Gastrocnemius medialis (tissue), 4 donors: ENCODE measurements at places on chromosomes 5 and 9.
A peak's percentile ranks its signal among the peaks of the same experiment; 100 is the strongest.

DNA sequence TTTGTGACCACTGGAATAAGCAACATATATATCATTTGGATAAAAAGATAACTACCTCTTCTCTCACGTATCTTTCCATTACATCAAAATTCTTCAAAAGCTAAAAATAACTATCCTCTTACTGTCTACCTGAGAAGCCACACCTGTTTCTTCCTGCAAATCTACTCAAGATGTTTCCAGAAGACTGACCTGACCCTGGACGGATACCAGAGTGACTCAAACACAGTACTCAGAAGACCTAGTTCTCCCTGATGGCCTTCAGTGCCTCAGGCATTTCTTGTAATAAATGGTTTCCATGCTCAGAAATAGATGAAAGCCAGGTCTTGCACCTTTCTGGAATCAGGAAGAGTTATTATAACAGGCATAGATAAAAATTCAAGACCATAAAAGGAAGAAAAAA lies 245.9 kb upstream of the PIK3R1 start:
- H3K4me1 ChIP-seq, result no peaks in the 10 kb centered on the region
- no peak overlapping the region for H3K4me3 ChIP-seq
- H3K36me3 ChIP-seq, result no peaks in the 10 kb centered on the region
- no peak for DNase-seq

GRCh38 chr5:39256477-39257235 lies 37.3 kb upstream of the FYB1 start:
- no peak overlapping the region for H3K27ac ChIP-seq
- no peaks in the 10 kb centered on the region for H3K36me3 ChIP-seq
- DNase-seq, result no peak
- no peaks in the 10 kb centered on the region for H3K4me1 ChIP-seq

GRCh38 chr5:50887889-50888633 lies 221.6 kb downstream of the PARP8 start:
- H3K27me3 ChIP-seq, result no peaks in the 10 kb centered on the region
- no peak overlapping the region for H3K4me3 ChIP-seq
- no peaks in the 10 kb centered on the region for H3K4me1 ChIP-seq
- no peak for DNase-seq
- no peak overlapping the region for H3K27ac ChIP-seq

DNA sequence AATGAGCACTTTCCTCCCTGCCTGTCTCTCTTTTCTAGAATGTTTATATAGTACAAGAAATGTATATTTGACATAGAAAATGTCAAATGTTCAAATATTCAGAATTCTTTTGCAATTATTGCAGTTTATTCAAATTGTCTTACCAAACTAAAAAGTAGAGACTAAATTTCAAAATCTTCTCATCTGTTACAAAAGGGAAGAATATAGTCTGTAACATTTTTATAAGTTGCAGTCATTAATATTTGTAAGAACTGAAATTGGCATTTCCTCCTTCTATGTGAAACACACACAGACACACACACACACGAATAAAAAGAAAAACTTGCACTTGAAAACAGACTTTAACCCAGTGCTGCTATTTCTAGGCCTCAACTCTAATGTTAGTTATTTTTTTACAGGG lies 56.4 kb downstream of the NR3C1 start:
- no peaks in the 10 kb centered on the region for H3K27me3 ChIP-seq
- no peaks in the 10 kb centered on the region for H3K36me3 ChIP-seq
- H3K4me1 ChIP-seq, result peaks cover 85% of the 10 kb centered on the region

DNA sequence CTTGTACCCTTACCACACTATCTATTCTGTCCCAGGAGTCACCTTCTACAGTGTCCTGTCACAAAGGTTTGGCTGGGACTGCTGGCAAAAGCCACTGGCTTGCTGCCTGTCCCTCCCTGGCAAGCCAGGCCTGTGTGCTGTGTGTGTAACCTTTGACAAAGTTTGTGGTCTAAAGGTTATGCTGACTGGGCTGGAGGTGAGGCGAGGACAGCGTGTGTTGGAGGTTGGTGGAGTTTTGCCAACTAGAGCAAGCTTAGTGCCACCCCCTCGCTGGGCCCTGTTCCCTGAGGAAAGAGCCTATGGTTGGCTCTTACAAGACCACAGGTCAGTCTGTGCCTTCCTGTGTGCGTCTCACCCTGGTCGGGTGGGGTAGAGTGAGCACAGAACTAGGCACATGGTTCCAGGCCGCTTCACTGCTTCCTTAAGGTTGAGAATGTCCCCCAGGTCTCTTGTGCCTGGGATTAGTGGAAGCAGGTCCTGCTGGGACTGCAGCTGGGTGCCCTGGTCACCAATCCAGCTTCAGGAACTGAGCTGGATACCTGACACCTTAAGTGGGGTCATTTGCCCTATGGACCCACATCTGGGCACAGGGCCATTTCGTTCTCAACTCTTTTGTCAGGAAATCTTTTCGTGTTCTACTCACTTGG lies 152.2 kb downstream of the GADD45G start:
- no peaks in the 10 kb centered on the region for H3K27me3 ChIP-seq
- no peak overlapping the region for H3K4me3 ChIP-seq
- peak; percentile 64 for DNase-seq
- no peaks in the 10 kb centered on the region for H3K36me3 ChIP-seq
- no peak overlapping the region for H3K27ac ChIP-seq
- H3K4me1 ChIP-seq, result no peaks in the 10 kb centered on the region
